ENCODE measurements at places on chromosomes 16 and 17. TPM values are rescaled to one million over a fixed set of nuclear protein-coding genes. Genes with fewer than 3 reads are reported as not detected.

DNA sequence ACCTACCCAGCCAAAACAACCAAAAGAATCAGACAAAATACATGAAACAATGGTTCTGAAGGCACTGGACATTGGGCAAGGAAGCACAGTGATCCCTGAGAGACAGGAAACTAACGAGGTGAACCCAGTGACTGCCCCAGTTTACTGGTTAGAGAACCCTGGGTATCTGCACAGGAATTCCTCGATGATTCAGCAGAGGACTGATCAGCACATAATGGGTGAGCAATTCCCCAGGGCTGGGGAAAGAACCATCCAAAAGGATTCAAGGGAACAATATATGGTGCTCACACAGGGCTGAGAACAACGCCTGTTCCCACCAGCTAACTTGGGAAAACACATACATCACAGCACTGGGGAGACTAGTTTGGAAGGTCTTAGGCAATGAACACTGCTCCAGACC lies 167.2 kb downstream of the PARN start:
- no peak for DNase-seq

DNA sequence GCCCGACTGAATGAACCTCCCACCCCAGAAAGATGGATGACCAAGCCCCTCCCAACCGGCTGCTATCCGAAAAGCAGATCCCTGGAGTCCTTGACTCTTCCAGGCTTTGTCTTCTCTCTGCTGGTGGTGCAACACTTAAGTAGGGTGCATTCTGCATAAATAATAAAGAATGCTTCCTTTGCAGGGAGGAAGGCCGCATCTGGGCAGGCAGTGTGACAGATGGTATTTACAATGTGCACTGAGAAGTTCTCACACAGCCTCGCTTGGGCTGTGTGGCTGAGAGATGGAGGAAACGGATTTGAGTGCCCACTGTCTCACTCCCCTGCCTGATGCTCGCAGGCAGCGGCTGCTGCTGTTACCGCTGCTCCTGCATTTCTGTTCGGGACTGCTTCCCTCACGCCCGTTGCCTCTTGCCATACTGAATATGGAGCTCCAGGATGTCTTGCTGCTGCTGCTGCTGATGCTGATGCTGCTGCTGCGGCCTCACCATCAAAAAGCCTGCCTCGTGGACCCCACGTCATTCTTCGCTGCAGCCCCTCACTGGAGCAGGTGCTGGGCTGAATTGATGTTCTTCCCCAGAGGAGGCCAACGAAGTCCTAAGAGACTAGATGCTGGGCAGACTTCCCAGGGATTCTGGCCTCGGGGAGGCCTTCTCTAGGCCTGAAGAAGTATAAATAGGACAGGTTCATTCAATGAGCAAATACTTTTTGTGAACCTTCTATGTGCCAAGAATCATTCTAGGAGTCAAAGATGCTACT lies 7.1 kb upstream of the RHBDL3 start:
- no peak for DNase-seq

DNA sequence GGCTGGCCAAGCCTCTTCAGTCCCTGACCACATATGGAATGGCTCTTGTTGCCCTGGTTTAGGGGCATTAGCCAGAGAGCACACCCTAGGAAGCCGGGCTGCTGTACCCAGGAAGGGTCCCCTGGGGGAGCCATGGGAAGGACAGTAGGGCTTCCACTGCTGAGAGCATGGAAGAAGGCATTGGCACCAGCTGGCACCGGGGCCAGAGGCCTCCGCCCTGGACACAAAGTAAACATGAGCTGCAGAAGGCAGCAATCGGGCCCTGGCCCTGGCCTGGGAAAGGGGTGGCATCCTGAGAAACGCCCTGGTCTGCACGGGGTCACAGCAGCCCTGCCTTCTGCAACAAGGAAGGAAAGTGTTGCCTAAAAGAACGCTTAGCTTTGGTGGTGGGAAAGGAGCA lies 49.4 kb downstream of the VAC14 start:
- no peak for DNase-seq

DNA sequence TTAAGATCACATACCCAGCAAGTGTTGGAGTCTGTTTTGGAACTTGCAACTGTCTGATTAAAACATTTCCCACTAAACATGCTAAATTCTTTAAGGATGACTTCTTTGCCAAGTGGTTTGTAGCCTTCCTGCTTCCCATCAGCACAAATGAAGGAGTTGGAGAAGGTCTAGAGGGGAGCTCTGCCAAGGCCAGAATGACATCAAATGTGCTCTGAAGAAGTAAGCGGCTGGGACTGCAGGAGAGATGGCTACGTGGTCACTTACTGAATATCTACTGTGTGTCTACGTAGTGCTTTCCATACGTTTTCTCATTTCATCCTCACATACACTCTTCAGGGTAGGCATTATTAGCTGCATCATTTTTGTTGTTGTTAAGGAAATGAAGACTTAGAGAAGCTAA lies 135.7 kb upstream of the NLRP1 start:
- DNase-seq: no peak

DNA sequence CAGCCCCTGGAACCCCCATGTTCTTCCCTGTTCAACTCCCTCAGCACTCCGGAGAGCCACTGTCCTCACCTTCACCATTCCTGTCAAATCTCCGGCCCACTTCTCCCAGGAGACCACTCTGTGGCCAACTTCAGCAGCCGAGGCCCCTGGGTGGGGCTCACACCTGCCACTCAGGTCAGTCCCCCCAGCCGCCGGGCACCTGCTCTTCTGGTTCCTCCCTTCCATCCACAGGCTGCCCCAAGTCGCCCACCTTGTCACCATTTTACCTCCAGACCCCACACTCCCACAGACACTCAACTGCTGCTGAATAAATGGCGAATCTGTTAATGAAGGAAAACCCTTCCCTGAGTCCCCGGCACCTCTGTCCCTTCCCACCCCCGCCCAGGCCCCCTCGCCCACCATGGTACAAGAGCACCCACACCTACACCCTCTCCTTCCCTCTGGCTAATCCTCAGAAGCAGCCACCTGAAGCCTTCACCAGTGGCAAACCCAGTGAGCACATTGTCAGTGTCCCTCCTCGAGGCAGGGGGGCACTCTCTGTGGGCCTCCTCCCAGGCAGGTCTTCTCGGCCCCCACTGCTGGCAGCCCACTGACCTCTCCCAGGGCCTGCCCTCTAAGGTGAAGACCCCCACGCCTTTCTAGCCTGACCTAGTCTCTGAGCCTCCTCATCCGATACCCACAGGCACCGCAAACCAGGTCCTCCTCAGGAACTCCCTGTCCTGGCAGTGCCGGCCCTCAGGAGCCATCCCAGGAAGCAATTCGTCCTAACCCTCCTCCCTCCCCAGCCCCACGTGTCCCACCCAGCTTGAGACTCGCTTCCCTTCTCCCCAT lies 8.2 kb downstream of the CANT1 start:
- no peak for DNase-seq

- DNase-seq: peak; percentile 41
These were observed 16.4 kb downstream of the SAP30BP start for GRCh38 chr17:75683583-75683982.

DNA sequence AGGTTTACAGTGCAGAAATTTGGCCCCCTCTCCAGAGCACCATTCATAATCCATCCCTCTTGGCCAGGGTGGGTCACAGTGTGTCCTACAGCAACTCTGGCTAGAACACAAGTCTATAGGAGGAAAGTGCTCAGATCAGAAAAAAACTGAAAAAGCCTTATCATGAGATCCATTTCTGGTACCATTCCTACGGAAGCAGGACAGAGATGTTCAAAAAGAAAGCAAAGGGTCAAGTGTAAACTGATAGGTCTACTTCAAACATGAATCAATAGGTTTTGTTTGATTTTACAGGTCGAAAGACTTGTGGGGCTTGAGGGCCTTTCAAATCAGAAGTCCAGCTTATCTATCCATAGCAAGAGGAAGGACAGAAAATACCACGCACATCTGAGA lies 326.4 kb downstream of the SOX9 start:
- DNase-seq: no peak

DNA sequence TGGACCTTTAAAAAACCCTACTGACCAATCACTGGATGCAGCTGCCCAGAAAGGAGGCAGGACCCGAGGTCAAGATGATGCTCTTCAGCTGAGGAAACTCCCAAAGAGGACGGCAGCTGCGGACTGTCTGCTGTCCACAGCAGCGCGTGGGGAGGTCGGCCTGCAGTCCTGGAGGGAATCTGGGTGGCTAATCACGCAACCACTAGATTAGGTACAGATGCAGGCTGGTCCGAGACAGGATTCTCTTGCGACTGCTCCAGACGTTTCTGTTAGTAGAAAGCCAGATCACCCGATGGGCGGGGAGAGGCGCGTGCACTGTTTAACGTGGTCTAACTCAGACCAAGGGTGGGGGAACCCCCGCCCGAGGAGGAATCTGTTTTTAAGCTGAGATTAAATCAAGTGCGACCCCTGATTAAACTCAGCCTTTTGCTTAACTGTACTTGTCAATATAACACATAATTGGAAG lies 8.8 kb downstream of the CTRB2 start:
- DNase-seq: no peak

GRCh38 chr16:28029387-28030002 lies 34.0 kb downstream of the GSG1L start:
- no peak for DNase-seq

DNA sequence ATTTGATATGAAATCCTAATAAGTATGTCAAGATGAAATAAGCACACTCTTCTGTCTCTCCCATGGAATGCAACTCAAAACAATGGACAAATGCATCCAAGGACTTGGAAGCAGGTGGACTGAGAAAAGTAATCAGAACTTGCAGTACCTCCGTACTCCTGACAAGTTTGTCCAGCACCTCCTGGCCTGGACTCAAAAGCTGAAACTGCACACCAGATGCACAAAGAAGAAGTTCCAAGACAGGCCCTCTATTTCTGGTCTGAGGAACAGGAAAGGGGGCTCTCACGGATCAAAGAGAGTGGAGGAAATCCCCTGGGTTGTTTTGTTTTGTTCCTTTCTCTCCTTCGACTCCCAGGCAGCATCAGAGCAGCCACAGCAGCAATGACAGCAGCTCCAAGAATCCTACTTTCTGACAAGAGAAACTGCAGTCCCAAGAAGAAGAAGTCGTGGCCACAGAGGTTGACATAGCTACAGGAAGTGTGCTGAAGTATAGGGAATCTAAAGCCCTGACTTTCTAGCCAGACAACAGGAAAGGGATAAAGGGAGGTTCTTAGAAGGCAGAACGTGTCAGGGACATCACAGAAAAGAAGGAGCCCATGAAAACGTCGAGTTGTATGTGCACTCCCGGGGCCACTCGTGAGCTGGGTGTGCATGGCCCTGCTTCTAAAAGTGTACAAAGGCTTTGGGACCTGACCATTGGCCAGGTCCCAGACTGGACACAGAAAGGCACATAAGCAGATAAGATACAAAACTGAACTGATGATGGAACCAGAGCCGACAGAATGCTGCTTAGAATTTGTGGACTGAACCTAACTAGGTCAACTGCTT lies 29.3 kb downstream of the AKAP10 start:
- no peak for DNase-seq

- DNase-seq: no peak
These were observed 484.5 kb downstream of the KCNJ2 start for GRCh38 chr17:70653850-70654249.

- DNase-seq: peak; percentile 53
These were observed 8.1 kb downstream of the SERPINF1 start for GRCh38 chr17:1769822-1770477.

- DNase-seq: no peak
These were observed 207.7 kb downstream of the HS3ST3A1 start for GRCh38 chr17:13393841-13394710.

DNA sequence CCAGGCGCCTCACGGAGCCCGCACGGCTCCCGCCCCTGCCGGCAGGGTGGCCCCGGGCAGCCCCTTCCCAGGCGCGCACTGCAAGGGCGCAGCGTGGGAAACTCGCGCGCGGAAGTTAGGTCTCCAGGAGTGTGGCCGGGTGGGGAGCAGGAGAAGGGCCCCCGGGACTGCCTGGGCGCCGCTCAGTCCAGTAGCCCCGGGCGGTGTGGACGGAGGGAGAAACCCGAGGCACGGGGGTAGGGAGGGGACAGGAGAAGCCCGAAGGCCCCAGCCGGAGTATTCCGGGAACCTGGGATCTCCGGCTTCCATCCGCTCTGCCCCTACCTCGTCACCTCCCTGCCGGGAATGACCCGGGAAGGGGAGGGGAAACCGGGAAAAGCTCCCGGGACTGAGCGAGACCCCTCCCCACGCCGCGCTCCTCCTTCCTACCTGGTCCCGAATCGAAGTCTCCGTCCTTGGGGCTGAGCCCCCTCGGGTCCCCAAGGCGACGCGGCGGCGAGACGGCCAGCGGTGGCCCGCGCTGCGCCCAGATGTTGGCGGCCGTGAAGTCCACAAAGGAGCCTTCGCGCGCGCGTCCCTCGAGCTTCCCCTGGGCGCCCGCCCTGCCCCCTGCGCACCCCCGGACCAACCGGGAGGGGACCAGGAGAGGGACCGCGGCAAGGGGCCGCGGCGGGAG lies 418 bp downstream of the SOCS3 start:
- peak; percentile 36 for DNase-seq

DNA sequence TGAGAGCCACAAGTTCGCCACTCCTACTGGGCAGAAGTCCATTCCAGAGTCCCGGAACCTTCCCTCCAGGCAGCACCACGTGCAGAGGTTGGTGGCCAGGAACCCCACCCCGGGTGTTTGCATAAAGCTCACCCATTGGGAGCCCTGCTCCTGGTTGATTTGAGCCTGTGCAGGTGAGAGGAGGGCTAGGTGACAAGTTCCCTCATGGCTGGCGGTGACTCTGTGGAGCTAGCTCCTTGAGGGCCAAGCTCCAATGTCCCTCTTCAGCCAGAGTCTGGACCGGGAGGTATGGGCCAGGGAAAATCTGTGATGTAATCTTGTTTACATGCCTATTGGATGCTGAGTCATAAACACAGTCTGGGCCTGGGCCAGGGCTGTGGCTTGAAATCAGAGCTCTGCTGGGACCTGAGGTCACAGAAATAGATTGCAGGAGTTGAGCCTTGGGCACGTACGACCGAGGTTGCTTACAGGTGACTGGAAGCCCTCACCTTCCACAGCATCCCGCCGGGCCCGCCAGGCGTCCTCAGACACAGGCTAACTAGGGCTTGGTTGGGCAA lies 118.9 kb downstream of the AATF start:
- peak; percentile 45 for DNase-seq

- peak; percentile 42 for DNase-seq
These were observed 7.9 kb upstream of the SOST start for GRCh38 chr17:43766413-43767052.

Gene MLYCD
- 3.3 TPM for total RNA-seq

Gene SLC12A3
- total RNA-seq: not detected

Gene ZNF385C
- not detected for total RNA-seq

Gene HSPB9
- total RNA-seq: not detected

Gene IL32
- 171 TPM for total RNA-seq

Gene SLC4A1
- total RNA-seq: not detected

Gene BCL7C
- total RNA-seq: 154 TPM

Gene KRT36
- not detected for total RNA-seq

Gene POLDIP2
- total RNA-seq: 185 TPM

Gene KCNG4
- total RNA-seq: not detected

Gene SPECC1
- 108 TPM for total RNA-seq
